T-helper 2 cell treated with Interferon-gamma antibody and Interleukin-4, amounts not matched to agents 5 μg/mL and 100 μg/mL, for 36 hours (primary cell): ENCODE measurements at places on chromosomes 5 and 9.
A peak's percentile ranks its signal among the peaks of the same experiment; 100 is the strongest.

GRCh38 chr9:35470894-35471293 lies 19.0 kb upstream of the RUSC2 start:
- DNase-seq: no peak

GRCh38 chr9:124913378-124913777 lies 27.5 kb downstream of the GOLGA1 start:
- DNase-seq: no peak

GRCh38 chr9:126431077-126431742 lies 104.6 kb downstream of the MVB12B start:
- no peak for DNase-seq

GRCh38 chr5:115309751-115310370 lies 13.4 kb upstream of the CCDC112 start:
- DNase-seq: no peak

GRCh38 chr5:19534751-19535150 lies 453.2 kb downstream of the CDH18 start:
- DNase-seq: no peak

- DNase-seq: no peak
These were observed 50.6 kb upstream of the ANGPTL2 start for GRCh38 chr9:127173063-127173462.

- DNase-seq: no peak
These were observed 8.8 kb downstream of the FIBCD1 start for GRCh38 chr9:130930132-130930803.

- DNase-seq: no peak
These were observed 37.7 kb upstream of the MRPS30 start for GRCh38 chr5:44770780-44771717.

- no peak for DNase-seq
These were observed 38.0 kb upstream of the FOXI1 start for GRCh38 chr5:170067574-170068170.

DNA sequence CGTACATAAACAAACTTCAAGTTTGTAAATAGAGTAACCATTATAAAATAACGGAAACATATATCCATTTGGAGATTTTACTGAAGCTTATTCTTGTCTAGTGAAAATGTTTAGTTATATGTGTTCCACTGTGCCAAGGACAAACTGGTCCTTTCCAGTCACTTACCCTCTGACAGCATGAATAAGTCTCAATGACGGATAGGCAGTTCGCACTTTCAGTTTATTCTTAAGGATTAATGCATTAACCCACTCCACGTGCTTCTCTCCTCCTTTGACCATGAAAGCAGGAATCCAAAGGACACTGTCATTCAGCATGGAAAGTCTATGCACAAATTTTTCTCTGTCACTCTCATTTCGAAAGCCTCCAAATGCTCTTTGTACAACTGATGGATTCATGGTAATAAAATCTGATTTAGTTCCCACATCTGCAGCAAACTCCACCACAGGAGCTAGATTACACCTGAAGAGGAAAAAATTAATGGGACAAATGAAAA lies 47.1 kb downstream of the ST8SIA4 start:
- DNase-seq: no peak

GRCh38 chr9:125822902-125823301 lies 75.7 kb downstream of the PBX3 start:
- DNase-seq: no peak

- DNase-seq: no peak
These were observed 71.9 kb downstream of the ITGA1 start for GRCh38 chr5:52859628-52860027.

GRCh38 chr9:128704356-128704670 lies 2.0 kb downstream of the PKN3 start:
- DNase-seq: no peak

- DNase-seq: no peak
These were observed 165.1 kb downstream of the DIRAS2 start for GRCh38 chr9:90477535-90477934.

DNA sequence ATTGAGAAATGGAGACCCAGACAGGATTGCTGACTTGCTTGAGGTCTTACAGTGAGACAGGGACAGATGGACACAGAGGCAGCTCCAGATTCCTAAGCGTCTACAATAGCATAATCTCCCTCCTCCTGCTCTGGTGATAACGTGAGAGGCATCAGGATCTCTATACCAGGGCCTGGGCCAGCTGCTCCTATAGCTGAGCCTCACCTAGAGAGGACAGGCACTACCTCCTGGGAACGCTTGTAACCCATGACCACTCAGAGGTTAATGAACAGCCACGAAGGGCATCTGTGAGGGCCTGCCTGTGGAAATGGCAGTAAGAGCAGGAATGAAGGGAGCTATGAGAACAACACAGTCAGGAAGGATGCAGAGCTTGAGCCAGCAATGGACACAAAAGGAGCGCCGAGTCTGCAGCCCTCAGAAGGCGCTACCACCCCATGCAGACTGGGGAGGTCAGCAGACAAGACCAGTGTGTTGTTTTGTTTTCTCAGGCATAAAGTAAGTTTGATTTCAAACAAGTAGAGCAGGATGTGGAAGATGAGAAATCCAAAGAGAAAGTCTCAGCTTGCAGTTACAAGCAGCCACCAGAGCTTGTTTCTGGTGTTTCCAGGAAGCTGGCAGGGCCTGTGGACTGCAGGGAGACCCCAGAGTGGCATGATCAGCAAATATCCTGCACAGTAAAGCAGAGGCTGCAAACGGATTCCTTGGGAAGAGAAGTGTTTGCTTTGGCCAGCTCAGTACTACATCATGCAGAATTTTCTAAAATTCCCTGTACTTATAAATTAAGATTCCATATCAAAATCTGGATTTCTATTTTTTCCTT lies 17.4 kb downstream of the ANKS6 start:
- DNase-seq: no peak

GRCh38 chr9:2015581-2016407 lies 647 bp downstream of the SMARCA2 start:
- DNase-seq: peak; percentile 43

- no peak for DNase-seq
These were observed 117.7 kb upstream of the MSX2 start for GRCh38 chr5:174606646-174607045.

GRCh38 chr5:154793599-154794524 lies 38.7 kb downstream of the LARP1 start:
- no peak for DNase-seq

DNA sequence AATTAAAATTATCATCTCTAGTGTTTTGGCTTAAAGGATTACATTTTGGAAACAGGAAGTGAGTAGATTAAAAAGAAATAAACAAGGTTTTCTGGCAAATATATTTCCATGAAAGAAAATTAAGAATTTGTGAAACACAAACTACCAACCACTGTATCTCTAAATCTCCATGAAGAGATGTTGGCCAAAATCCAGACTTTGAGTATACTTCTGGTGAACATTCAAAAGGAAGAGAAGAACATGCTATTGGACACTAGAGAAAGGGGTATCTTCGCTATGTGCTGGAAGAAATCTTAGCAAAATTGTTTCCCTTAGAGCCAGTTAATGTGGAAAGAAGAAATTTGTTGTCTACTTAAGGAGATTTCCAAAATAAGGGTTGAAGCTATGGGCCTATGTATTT lies 710.4 kb upstream of the CTNND2 start:
- DNase-seq: no peak

- no peak for DNase-seq
These were observed 52.9 kb downstream of the C9orf50 start for GRCh38 chr9:129567842-129568559.

DNA sequence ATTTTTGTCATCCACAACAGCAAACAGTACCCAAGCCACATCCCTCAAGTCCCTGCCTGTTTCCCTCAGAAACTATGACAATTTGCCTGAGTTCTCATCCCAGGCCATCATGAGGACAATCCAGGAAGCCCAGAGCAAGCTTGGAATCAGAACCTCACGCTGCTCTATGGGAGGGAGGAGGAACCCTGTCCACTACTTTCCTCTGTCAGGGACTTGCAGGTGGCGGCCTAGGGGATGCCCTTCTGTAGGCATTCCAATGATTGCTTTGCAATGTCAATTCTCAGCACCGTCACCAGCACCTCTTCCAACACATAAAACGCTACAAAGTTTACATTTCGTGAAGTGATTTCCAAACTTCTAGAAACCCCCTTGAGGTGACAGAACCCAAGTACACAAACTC lies 170.4 kb upstream of the FSTL4 start:
- no peak for DNase-seq

- no peak for DNase-seq
These were observed 8.2 kb downstream of the GALNT10 start for GRCh38 chr5:154198611-154199230.

- DNase-seq: no peak
These were observed 775.4 kb downstream of the MTRR start for GRCh38 chr5:8644377-8644776.

DNA sequence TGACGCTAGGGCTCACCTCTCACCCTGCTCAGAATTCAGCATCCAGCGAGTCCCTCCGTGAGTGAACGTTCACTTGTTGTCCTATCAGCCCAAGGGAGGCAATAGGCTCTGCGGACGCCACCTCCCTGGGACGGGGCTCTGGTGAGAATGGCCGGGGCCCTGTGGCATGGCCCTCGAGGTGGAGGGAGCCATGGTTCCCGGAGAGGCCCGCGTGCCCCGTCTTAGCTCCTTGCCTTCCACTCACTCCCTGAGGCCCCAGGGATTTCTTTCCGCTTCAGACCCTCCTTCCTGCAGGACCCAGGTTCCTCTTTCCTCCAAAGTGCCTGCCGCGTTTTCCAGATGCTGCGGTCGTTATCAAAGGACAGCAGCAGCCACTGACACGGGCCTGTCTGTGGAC lies 21.5 kb downstream of the EXOC3 start:
- DNase-seq: no peak

DNA sequence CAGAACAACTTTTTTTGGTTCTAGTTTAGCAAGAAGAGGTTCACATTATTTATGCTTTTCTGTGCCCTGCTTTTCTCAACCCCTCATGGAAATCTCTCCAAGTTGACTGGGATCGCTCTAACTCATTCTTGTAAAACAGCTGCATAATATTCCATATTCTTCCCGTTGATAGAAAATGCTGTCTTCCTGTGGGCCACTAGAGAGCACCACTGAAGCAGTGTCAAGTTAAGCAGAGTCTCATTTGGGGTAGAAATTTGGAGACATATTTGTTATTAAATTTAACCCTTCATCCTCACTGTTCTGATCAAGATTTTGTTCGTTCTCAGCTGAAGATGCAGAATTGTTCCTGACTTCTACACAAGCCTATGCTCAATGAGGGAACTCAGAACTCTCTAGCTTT lies 140.1 kb downstream of the CEMIP2 start:
- DNase-seq: no peak

DNA sequence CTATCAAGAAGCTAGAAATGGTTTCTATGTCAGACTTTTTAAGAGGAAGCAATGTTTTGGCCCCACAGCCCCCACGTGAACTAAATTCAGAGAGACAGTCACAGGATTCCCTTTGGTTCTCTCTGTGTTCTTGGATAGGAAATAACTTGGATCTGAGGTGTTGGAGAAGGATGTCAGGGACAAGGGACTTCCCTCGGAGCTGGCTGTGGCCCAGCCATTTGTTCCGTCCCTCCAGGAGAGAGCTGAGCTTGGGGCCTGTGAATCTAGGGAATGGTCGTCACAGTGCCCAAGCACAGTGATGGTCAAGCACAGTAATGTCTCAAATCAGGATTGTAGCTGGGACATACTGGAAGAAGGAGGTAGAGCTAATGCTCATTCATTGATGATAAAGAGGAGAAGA lies 2.0 kb downstream of the C7 start:
- no peak for DNase-seq

DNA sequence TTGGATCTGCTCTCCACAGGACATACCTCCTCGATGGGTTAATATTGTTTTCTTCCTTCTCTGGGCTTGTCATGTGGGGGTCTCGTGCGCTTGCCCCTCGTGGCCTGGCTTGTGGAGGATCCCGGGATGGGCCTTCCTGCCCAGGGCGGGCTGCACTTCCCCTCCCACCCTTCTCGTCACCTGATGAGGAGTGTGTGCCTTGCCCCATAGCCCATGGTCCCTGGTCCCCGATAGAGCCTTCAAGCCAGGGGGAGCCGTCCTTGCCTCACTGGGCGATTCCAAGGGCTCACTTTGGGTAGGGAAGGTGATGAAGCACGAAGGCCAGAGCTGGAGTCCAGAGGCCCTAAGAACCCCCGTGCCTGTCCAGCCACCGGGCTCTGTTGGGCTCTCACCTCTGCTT lies 28.7 kb downstream of the DYNC2I2 start:
- no peak for DNase-seq

- no peak for DNase-seq
These were observed 166.4 kb upstream of the SPRY4 start for GRCh38 chr5:142491270-142491669.

- DNase-seq: peak; percentile 42
These were observed 23.1 kb downstream of the TRIM7 start for GRCh38 chr5:181181650-181182565.

DNA sequence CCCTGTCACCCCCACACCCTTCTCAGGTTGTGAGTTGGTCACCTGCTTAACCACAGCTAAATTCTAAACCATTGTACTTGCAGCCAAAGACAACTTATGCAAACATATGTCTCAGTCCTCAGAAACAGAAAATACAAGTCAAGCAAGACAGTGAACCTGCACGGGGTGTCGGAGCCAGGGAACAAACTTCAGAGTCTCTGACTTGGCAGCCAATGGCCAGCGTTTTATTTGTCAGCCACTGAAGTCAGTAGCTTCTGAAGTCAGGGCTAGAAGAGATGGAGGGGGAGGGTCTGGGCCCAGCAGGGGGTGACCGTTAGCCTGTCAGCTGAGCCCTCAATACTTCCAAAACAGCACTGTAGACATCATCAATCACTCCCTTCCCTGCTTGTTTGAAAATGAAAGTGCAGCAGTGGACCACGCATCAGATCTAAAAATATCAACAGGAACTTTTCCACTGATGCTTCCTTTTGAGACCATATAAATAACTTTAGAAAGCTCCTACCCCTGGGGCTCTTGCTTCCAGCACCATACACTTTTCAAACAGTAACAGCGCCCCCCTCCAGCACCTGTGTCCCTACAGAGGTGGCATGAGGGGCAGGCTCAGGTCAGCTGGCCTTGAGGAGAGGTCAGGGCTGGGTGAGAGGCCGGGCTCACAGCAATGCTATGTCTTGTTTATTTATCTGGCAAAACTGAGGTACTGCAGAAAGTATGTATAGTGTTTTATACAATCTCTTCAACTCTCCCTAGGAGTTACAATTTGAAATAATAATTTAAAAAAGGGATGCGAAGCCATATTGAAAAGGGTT lies 142.5 kb downstream of the ACER2 start:
- no peak for DNase-seq

DNA sequence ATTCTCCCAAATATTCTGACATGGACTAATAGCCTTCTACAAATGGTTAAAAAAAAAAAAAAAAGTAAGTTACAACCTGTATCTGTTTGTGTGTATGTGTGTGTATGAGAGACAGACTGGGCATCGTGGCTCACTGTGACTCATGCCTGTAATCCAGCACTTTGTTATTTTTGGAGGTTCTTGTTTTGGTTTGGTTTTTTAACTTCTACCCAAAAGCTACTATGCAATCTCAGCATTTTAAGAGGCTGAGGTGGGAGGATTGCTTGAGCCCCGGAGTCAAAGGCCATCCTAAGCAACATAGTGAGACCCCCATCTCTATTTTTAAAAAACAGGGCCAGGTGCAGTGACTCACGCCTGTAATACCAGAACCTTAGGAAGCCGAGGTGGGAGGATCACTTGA lies 17.6 kb upstream of the HAVCR1 start:
- DNase-seq: peak; percentile 22

- DNase-seq: no peak
These were observed 46.9 kb upstream of the HSPA9 start for GRCh38 chr5:138622051-138622450.
